CMK (cell line): ENCODE measurements at places on chromosomes 2 and 18.

- no peak for DNase-seq
Observed at GRCh38 chr2:239554766-239555570, 154.1 kb upstream of the HDAC4 start.

- no peak for DNase-seq
Observed at GRCh38 chr2:12700989-12701388, 15.7 kb upstream of the TRIB2 start.

DNA sequence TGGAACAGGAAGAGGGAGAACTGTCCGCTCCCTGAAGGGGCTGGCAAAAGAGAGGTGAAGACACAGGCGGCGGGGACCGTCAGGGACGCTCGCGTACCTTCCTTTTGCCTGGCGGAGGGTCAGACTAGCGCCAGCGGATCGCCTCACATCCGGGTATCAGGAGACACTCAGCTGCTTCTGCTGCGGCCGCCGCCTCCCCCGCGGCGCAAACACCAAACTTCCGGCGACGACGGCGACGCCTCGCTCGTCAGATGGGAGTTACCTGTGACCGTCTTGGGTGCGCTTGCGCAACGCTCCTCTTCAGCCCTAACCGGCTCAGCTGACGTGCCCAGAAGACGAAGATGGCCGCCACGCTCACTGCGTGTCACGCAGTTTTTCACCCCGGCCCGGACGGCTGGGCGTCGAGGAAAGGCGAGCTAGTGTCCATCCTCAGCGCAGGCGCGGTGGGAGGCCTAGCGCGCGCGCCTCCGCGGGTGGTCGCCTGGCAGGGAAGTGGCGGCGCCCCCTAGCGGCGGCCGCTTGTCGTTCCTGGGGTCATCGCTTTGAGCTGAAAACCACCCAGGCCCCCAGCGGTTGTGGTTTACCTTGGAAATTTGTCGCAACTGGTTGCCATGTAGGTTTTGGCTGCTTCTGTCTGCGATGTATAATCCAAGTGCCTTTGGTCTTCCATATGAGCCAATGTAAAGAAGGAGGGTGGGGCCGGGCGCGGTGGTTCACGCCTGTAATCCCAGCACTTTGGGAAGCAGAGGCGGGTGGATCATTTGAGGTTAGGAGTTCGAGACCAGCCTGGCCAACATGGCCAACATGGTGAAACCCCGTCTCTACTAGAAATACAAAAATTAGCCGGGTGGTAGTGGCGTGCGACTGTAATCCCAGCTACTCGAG lies at the start of gene ESCO1:
ESCO1 (minus strand) TSS at position 179 of the 885 bp plus-strand sequence. CDS start 25,861 bp downstream, outside the sequence.
- DNase-seq, result peak; percentile 96

DNA sequence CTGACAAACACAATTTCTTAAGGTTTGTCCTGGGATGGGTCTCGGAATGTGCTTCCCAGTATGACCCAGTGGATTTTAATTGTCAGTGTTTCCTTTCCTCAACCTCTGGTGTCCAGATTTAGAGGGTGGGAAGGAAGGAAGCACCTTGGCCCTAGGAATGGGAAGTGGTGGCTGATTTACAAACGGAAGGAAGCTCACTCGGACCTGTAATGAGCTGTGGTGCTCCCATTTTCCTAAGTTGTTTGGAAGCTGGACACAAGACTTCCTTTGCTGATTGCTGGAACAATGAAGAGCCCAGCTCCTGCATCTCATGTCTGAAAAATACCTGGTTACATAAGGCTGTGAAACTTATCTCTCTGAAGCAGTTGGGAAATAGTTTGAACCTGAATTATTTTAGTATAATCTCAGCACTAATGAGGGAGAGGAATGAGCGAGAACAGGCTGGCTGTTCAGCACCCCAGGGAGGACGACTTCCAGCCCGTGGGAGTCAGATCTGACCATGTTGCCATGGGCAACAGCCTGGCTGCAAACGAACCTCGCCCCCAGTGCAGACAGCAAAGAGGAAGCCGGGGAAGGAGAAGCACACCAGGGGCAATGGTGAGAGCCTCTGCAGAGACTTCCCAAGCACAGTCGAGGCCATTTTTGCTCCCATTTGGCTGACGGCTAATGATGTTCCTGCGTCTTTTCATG lies 74.4 kb upstream of the ASB18 start:
- DNase-seq, result no peak

DNA sequence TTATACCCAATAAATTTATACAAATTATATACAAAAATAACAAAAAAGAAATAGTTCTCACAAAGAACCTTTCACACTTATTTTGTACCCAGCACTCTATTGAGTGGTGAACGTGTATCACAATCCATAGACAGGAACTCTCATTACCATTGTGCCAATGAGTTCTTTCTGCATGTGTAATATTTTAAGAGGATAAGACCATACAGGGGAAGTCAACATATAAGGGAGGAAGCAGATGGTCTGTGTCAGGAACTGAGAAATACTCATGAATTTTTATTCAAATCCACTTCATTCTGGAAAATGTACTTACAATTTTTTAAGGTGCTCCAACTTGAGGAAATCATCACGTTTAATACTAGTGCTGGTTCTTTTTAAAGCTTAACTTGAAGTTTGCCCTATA lies 27.1 kb upstream of the ELOA2 start:
- no peak for DNase-seq

DNA sequence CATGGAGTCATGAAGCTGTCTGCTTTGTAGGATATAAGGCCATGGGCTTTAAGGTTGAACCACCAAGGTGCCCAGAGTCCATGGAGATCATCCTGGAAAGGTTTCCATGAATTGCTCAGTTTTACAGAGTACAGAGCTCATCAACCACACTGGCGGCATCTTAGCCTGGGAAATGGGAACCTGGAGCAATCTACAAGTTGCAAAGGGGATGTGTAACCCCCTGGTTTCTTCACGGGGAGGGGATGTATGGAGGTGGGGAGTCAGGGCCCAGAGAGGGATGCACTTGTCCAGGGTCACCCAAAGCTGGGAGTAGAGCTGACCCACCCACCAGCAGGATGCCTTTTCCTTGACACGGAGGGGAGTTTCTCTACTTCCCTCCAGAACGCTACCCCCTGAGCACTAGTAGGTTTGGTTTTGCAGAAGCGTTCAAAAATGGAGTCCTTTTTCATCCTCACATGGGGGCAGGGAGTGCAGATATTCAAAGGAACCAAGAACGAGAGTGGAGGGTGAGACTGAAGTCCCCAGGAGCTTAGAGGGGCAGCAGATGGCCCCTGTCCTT lies 7.2 kb downstream of the TMEM37 start:
- DNase-seq, result no peak

- no peak for DNase-seq
Observed at GRCh38 chr2:65231121-65231520, 3.5 kb downstream of the ACTR2 start.

DNA sequence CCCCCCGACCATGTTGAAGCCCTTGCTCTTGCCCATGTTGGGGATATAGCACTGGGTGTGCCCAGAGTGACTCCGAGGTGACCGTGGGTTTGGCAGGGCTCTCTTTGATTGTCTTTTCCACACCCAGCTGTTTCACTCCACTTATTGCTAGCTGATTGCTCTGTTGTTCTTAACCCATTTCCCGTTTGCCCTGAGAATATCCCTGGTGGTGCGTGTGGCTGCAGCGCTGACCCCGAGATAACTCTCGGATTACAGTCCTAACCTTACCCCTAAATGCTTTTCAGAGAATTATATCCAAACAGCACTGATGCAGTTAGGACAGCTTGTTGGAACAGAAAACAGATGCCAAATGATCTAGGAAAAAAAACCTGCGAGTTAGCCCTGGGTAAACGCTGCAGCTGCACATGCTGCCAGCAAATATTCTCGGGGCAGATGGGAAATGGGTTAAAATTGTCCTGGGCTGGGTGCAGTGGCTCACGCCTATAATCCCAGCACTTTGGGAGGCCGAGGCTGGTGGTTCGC lies 34.3 kb upstream of the SNORC start:
- DNase-seq, result no peak

GRCh38 chr2:85181844-85182456 lies 48.8 kb downstream of the TCF7L1 start:
- no peak for DNase-seq

DNA sequence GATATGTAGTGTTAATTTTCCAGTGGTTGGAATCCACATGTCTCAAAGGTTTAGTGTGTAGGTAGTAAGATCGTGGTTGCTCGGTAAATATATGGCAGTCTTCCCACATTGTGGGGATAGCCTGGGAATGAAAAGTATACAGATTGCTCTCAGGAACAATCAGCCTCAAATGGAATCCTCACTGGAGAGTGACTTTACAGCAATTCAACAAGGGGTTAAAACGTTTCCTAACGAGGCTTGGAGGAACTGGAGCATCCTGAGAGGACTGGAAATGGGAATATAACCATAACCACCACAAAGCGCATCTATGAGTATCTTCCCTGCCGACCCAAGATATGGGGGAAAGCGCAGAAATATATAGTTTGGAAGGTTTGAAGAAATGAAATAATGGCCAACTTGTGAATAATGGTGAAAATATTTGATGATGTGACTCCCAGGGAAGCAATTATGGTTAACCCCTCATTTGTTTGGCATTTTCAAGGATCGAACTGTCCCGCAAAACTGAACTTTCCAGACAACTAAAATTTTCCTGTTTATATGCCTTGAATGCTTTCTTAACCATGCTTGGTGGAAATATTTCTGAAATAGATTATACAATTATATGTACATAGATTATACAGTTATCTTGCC lies 100.7 kb upstream of the FOSL2 start:
- DNase-seq, result no peak

- DNase-seq, result no peak
Observed at GRCh38 chr2:233503947-233504637, 62.5 kb downstream of the USP40 start.

- no peak for DNase-seq
Observed at GRCh38 chr2:219081096-219081495, 20.4 kb upstream of the IHH start.

- no peak for DNase-seq
Observed at GRCh38 chr18:79065802-79066201, 3.4 kb upstream of the ATP9B start.

DNA sequence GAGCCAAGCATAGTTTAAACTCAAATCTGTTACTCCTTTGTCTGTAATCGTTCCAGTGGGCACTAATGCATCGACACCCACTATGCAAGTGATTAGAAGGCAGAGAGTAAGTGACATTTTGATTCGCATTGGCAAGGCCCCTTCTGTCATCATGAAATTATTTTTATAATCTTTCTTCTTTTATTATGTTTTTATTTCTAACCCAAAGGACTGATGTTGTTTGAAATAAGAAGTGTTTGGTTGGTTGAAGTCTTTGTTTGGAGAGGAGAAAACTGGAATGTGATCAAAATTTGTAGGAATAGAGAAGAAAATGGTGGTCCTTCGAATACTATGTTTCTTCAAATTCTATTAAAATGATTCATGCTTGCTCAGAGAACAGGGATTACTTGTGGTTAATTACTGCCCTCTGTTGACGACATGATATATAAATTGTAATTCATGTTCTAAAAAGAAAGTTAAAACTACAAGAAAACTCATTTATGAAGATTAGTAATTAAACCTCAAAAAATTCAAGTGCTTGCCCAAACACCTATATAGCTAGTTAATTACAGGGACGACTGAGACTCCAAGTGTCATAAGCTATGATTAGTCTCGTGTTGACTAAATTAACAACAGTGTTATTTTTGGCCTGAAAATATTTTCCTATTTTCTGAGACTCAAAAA lies 26.4 kb upstream of the TFPI start:
- no peak for DNase-seq

- no peak for DNase-seq
Observed at GRCh38 chr2:126933711-126934091, 35.0 kb downstream of the TEX51 start.

GRCh38 chr18:63149302-63149587 lies 170.3 kb downstream of the BCL2 start:
- DNase-seq, result no peak

DNA sequence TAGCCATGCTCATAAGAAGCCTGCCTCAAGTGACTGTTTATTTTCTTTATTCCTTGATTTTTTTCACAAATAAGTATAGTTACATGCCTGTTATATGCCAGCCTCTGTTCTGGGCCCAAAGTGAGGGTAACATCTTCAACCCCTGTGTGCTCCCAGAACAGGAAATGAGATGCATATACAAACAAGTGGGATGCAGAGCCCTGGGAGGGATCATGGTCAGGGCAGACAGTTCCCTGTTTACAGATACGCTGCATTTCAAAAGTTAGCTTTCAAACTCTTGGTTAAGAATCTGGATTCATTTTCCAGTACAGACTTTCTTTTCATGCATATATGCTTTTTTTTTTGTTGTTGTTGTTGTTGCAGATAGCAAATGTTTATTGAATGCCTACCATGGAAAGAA lies 24.4 kb downstream of the GPR39 start:
- no peak for DNase-seq

- DNase-seq, result no peak
Observed at GRCh38 chr2:161725297-161725696, 101.1 kb downstream of the SLC4A10 start.

DNA sequence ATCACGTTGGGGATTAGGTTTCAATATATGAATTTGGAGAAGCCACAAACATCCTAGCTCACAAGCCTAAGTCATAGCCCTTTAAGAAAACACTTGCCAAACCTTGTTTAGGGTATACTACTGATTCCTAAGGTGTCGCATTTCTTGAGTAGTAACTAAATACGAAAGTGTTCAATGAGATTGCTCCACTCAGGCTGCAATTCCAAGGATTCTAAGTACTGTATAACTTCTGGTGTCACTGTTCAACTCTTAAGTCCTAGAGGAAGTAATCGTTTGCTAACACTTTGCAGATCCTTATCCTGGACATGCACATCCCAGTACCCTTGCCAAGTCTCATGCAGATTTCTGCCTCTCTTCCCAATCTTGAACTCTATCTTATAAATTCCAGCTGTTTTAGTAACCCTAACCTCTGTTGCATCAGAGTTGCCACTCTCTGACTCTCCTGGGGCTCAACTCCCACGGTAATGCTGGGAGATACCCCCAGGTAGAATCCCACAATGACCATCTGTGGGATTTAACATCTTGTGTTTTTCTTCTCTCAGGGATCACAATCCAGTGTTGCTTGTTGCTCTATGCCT lies 122.4 kb downstream of the HIBCH start:
- DNase-seq, result no peak

- no peak for DNase-seq
Observed at GRCh38 chr2:197304556-197305011, 6.0 kb downstream of the ANKRD44 start.

GRCh38 chr2:45889620-45890370 lies 238.3 kb downstream of the PRKCE start:
- DNase-seq, result no peak

- DNase-seq, result no peak
Observed at GRCh38 chr2:144052083-144052482, 467.8 kb downstream of the ZEB2 start.

DNA sequence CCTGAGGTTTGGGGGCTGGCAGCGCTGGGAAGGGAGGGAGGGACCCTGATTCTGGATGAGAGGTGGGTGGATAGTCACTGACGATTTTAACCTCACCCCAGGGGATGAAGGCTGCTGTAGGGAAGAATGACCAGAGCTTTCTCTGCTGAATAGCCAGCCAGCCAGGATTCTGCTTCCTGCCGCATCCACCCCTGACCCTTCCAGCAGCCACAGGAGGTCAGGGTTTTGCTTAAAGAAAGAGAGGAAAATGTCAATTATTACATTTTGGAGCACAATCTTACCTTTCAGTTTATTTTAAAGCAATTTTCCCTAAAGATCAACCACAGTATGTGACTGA lies 217.7 kb downstream of the GBX2 start:
- DNase-seq, result no peak

GRCh38 chr18:46329736-46330246 lies 225.6 kb downstream of the HAUS1 start:
- DNase-seq, result no peak

- DNase-seq, result no peak
Observed at GRCh38 chr18:55455938-55456337, 132.1 kb downstream of the TCF4 start.

GRCh38 chr2:63484481-63484880 lies 103.8 kb downstream of the WDPCP start:
- DNase-seq, result no peak
